ENCODE measurements at places on chromosomes 1 and 21. TPM values are rescaled to one million over a fixed set of nuclear protein-coding genes. Genes with fewer than 3 reads are reported as not detected.

Gene TSSK3
- 0.61 TPM for total RNA-seq

Gene VANGL2
- not detected for total RNA-seq

Gene DDX20
- total RNA-seq, result 9.0 TPM

Gene CFHR5
- not detected for total RNA-seq

Gene IGFN1
- not detected for total RNA-seq

Gene FHAD1
- total RNA-seq, result not detected

Gene GJA9
- total RNA-seq, result not detected

Gene AQP10
- total RNA-seq, result not detected

Gene OR2T29
- not detected for total RNA-seq

Gene RNF220
- 88.7 TPM for total RNA-seq

Gene COL8A2
- total RNA-seq, result not detected

Gene CAPN9
- total RNA-seq, result not detected
